Pancreas (tissue), 10 donors: ENCODE measurements at places on chromosomes 13 and 19.

DNA sequence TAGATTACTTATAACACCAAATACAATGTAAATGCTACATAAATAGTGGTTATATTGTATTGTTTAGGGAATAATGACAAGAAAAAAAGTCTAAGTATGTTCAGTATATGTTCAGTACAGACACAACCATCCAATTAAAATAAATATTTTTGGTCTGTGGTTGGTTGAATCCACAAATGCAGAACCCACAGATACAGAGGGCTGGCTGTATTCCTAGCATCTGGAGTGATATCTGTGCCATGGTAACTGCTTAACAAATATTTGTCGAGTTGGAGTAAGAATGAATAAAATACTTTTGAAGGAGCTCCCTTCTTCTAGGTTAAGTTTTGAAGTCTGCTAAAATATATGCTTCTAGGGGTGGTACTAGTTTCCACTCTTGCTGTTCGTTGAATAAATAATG, 241.0 kb downstream of the KLF5 start:
- DNase-seq: no peak

DNA sequence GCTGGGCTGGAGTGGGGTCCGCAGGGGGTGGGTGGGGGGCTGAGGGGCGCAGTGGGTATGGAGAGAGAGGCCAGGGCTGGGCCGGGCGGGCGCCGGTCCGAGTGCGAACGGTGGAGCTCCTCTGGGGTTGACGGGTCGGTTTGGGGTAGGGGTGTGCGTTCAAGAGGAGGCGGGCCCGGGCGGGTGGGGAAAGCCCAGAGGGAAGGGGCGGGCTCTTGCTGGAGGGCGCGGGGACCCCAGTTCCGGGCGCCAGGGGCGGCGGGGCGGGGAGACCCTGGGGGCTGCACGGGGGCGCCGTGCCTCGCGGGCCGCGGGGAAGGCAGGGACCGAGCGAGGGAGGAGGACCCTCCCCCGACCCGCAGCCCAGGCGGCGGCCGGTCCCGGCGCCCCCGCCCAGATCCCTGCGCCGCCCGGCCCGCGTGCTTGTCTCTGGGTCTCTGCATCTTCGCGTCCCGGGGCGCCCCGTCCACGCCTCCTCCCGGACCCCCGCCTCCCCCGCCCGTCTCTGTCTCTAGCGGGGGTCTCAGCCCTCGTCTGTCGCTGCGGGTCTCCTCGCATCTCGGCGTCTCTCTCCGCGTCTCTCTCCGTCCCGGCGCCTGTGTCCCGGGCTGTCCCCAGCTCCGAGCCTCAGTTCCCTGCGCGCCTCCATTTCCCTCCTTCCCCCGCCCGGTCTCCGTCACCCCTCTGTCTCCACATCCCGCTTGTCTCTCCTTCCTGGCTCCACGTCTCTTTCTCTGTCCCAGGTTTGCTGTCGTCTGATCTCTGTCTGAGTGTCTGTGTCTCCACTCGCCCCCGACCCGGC, 8.3 kb upstream of the SHISA7 start:
- DNase-seq: no peak

DNA sequence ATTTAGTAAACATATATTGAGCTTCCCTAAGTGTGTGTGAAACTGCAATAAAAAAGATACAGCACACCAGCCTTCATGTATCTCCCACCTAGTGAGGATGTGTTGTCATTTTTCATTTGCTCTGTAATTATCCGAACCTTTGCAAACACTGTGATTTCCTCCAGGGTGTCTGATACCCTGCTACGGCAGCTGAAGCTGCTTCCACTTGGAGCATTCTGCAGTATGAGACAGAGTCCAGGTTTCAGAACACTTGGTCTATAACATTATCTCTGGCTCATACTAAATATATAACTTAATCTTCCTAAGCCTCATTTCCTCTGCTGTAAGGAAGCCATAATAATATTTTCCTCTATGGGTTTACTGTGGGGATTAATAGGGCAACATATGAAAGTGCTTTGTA, 1338.1 kb upstream of the SLC10A2 start:
- no peak for DNase-seq

- peak; percentile 50 for DNase-seq
Observed at GRCh38 chr13:52809310-52809769, 39.1 kb downstream of the PCDH8 start.

DNA sequence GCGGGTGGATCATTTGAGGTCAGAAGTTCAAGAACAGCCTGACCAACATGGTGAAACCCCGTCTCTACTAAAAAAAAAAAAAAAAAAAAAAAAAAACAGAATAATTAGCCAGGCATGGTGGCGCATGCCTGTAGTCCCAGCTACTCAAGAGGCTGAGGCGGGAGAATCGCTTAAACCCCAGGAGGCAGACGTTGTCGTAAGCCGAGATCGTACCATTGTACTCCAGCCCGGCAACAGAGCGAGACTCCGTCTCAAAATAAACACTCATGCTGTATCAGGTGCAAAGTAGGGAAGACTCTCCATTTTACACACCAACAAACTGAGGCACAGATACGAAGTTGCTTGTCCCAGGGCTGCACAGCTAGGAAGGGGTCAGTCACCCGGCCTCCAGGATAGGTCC, 15.6 kb downstream of the TLE6 start:
- no peak for DNase-seq

- no peak for DNase-seq
Observed at GRCh38 chr13:97254816-97255215, 32.7 kb downstream of the MBNL2 start.
